ENCODE measurements at places on chromosomes 3 and 15.

- peak; percentile 78 for DNase-seq
Measured at GRCh38 chr15:74375303-74375693, 7.9 kb upstream of the CYP11A1 start.

GRCh38 chr3:463252-464192 lies 267.0 kb downstream of the CHL1 start:
- no peak for DNase-seq

- no peak for DNase-seq
Measured at GRCh38 chr15:100928632-100929280, 9.6 kb downstream of the LRRK1 start.

GRCh38 chr3:127000119-127000518 lies 17.2 kb downstream of the PLXNA1 start:
- no peak for DNase-seq

DNA sequence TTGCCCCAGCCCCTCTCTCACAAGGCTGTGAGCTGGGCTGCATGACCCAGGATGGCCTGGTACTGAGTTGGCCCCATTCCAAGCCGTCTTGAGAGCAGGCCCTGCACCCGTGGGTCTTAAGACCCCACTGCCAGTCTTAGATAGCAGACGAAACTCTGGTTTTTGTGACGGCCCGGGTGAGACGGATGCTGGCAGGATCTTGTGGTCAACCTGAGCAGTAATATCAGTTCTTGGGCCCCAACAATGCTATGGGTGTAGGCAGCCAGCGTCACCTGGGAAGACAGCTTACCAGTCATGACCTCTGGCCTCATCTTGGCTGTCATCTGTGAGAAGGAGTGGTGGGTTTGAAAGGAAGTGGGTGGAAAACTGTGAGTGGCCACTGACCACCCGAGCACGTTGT lies 305.8 kb downstream of the ARRDC4 start:
- no peak for DNase-seq

DNA sequence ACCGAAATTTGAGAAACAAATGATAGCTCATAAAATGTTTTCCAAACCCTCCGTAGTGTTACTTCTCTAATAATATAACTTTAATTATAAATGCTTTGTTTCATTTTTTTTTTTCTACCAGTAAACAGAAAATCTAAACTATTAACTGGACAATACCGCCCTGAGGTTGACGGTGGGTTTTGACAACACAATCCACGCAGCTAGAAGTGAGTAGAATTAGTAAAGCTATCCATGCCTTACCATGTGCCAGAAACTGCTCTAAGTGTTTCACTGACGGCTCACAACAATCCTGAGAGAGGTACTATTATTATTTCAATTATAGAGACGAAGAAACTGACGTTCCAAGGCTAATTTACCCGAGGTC lies 410 bp downstream of the NDUFAF1 start:
- DNase-seq: no peak

DNA sequence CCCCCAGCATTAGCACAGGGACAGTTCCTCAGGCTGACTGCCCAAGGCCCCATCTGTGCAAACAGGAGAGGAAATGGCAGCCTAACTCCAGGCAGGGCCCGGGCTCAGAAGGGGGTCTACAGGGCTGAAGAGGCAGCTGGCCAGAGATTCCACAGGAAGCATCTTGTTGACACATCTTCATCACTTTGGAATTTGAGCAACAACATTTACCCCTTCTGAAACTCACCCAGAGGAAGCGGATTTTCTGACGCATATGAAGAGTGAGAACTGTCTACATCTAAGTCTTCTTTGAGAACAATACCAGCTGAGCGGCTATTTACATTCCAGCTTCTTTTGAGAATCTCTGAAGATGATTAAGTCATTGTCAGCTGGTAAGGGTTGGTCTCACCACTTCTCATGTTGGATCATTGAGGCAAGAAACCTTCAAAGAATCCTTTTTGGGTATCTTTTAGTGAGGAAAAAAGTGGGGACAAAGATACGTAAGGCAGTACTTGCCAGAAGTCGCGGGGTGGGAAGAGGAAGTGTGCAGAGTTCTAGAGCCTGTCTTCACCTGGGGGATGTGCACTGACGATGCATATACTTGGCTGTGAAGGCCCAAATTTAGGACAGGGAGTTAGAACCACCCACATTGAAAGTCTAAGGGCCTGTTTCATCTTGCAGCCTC lies 25.4 kb upstream of the SRP14 start:
- no peak for DNase-seq

DNA sequence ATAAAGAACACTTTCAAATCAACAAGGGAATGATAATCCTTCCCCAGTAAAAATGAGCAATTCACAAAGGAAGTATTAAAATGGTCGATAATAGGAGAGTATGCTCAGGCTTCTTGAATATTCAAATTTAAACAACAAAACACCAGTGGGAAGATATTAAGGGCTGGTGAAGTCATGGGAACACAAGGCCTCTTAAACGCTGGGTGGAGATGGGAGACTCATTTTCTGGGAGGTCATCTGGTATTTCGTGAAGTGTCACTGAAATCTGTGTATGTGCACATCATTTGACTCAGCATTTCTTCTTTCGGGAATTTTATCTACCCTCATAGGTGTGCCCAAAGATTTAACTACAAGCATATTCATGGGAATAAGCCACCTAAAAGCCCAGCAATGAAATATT lies 40.1 kb upstream of the CTXND1 start:
- no peak for DNase-seq

GRCh38 chr3:148178503-148178902 lies 519.2 kb upstream of the AGTR1 start:
- DNase-seq: no peak

DNA sequence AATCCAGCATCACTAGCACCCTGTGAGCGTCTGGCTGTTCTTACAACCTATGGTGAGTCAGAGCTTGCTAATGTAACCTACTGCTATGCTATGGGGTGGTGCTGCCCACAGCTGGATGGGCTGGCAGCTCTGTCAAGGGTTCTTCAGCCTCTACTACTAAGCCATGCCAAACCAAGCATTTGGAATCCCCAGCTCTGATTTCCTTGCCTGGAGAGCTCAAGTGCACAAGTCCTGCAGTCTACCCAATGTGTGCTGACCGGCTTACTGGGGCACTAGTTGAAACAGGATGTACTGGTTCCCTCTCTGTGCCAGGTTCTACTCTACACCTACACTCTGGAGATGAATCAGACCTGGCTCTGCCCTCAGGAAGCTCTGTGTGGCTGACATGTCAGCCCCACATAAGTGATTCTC lies 4.2 kb downstream of the TEX264 start:
- DNase-seq: no peak

GRCh38 chr3:188066141-188066540 lies 87.8 kb upstream of the LPP start:
- no peak for DNase-seq

DNA sequence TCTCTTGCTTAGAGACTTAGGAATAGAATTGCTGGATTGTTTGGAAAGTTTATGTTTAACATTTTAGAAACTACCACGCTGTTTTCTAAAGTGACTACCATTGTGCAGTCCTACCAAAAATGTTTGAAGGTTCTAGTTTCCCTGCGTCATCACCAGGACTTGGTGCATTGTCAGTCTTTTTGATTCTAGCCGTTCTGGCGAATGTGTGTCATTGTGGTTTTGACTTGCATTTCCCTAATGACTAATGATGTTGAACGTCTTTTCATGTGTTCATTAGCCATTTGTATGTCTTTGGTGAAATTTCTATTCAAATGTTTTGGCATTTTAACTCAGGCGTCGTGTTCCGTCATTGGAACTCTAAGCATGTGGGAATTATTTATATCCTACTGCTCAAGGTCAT lies 58.0 kb downstream of the CHD2 start:
- DNase-seq: peak; percentile 3

- DNase-seq: no peak
Measured at GRCh38 chr3:175356899-175357324, 497.8 kb downstream of the NAALADL2 start.

DNA sequence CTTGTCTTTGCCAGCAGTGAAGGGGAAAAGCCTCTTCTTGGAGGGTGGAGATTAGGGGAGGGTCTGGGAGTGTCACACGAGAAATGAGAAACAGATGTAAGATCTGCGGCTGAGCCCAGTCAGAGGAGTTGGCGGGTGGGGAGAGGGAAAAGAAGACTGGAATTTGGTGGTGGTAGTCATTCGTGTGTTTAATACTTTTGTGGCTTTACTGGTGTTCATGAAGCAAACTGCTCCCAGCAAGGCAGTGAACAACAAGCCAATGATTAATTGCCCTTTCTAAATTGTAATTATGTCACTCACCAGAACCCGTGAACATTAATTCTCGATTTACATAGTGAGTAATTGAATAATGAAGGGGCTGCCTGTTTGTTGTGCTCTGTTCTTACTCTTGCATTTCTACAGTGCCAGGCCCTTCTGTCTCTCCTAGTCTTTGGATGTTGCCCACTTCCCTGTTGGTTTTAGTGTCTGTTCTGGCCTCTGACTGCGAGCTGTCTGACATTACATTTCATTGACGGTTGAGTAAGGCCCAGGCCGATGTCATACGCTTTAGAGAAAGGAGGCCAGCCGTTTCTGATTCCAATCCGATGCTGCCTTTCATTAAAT lies 78.0 kb downstream of the CHCHD6 start:
- no peak for DNase-seq

GRCh38 chr3:128788268-128788869 lies 62.4 kb downstream of the RAB7A start:
- DNase-seq: no peak

GRCh38 chr3:169629895-169630294 lies 33.6 kb downstream of the MECOM start:
- no peak for DNase-seq

DNA sequence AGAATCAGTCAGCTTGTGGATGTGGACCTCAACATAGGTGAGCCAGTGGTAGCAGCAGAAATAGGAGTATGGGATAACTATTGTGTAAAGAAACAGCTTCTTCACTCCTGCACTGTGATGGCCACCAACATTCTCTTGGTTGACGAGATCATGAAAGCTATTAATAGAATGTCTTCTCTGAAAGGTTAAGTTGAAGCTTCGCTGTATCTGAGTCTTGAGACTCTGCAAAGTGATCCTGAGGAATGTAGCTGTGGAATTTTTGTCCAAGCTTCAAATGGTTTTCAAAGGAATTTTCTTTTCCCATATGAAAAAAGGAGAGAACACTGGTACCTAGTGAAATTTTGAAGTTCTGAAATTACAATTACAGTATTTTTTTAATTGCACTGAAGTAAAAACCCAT lies 146.3 kb downstream of the GMNC start:
- DNase-seq: no peak

DNA sequence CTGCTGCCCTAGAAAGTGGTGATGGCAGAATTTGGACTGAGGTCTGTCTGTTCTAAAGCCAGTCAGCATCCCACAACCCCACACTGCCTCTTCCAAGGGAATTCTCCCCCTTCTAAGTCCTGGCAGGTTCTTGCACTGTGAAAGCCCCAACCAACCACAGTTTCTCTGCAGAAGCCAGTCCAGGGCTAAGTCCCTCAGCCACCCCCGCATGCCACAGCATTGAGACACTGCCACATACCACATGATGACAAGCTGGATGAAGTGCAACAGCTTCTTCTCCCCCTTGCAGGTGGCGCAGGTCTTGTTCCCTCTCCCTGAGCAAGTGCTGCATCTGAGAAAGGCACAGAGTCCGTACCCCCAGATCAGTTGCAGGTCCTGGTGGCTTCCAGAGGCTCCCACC lies 18.6 kb downstream of the SSUH2 start:
- DNase-seq: no peak

DNA sequence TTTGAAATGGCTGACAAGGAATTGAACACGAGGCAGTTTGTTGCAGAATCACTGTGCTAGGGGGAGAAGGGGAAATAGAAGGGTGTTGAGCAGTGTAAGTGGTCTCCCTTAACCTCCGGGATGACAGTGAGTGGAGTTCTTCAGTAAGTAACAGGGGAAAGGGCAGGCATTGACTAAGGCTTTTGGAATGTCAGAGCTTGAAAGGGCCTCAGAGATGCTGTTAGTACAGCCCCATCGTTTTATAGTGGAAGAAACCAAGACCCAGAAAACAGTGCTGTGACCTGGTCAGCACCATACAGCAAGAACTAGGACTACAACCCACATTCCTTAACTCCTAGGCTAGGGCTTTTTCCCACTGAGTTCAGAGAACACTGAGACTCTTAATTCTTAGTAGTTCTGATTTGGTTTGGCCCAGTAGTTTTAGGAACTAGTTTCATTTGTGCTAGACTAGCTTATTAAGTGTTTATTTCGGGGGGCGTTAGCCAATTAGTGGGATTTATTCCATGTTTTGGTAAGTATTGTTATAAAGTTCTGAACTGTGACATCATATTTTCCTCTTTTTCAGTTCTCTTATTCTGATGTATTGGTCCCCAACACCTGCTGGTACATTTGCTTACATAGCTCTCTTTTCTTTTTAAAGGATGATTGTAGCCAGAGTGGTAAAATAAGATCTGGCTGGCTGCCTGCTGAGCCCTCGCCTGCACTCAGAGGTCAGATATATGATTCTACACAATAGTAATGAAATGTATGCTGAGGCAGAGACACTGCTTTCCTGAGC lies 34.2 kb downstream of the RAB11A start:
- DNase-seq: no peak

DNA sequence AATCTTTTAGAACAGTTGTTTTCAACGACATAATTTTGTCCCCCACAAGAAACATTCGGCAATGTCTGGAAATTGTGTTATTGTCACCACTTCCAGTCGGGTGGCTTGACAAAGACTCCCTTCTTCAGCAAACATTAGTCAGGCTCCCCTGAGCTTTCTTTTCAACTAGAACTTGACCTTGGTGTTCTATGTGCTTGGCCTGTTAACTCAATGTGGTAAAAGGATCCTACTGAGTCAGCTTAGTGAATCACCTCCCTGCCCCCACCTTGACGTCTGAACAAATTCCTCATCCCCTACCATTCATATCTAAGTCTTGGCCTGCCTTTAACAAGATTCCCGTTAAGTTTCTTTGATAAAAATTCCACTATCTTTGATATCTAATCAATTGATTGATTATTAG lies 465.0 kb upstream of the ROBO1 start:
- no peak for DNase-seq

GRCh38 chr3:179016979-179017670 lies 54.5 kb downstream of the ZMAT3 start:
- no peak for DNase-seq

DNA sequence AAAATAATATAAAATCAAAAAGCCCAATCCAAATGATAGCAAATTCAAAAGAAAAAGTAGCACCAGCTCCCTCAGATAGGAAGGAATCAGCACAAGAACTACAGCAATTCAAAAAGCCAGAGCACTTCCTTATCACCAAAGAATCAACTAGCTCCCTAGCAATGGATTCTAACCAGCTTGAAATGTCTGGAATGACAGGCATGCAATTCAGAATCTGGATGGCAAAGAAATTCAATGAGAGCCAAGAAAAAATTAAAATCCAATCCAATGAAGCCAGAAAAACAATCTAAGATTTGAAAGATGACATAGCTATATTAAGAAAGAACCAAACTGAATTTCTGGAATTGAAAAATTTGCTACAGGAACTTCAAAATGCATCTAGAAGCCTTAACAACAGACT lies 1334.4 kb upstream of the ALCAM start:
- no peak for DNase-seq

- no peak for DNase-seq
Measured at GRCh38 chr15:34355241-34355640, 11.8 kb downstream of the LPCAT4 start.

GRCh38 chr15:63387748-63388493 lies 6.3 kb upstream of the CA12 start:
- no peak for DNase-seq
